ENCODE measurements at places on chromosomes 6 and 20. TPM values are rescaled to one million over a fixed set of nuclear protein-coding genes. Genes with fewer than 3 reads are reported as not detected.

The SAPCD1 gene
- 6.6 TPM for total RNA-seq

GRCh38 chr6:92114797-92115196 is 1304.6 kb downstream of the EPHA7 start:
- H3K4me3 ChIP-seq = no peak overlapping the region
- H3K4me1 ChIP-seq = no peaks in the 10 kb centered on the region
- no peak overlapping the region for H3K27ac ChIP-seq
- no peaks in the 10 kb centered on the region for H3K36me3 ChIP-seq

DNA sequence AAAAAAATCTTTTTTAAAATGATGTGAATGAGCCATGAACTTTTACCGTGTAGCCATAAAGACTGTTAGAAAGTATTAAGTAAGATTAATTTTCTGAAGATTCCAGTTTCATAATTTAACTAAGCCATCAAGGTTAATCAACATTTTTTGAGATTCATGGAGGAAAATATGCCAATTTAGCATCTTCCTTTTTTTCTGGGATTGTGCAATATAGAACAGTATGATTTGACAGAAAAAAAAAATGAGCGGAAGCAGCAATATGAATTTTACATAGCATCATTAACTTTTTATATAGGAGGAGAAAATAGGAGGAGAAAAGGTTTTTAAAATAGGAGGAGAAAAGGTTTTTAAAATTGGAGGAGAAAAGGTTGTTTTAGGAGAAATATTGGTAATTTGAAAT is 306.3 kb downstream of the ADGRB3 start:
- H3K27me3 ChIP-seq = no peaks in the 10 kb centered on the region
- no peak for DNase-seq
- H3K36me3 ChIP-seq = no peaks in the 10 kb centered on the region
- no peak overlapping the region for H3K4me3 ChIP-seq
- no peaks in the 10 kb centered on the region for H3K4me1 ChIP-seq

The KIF6 gene
- total RNA-seq = not detected

DNA sequence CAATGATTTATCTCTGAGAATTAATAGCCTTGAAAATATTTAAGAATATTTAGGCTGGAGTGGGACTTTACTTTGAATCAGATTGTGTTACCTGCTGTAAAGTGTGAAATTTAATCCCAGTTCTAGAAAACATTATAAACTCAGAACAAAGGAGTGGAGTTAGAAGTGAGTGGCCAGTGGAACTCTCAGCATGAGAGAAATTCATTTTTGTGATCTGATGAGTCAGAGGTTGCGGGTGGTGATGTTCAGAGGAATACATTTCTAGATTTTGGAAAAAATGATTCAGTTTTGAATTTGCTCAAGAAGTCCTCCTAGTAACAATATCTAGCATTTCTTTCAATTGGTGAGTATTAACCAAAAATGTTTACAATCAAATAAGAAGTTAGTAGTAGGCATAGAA is 167.5 kb downstream of the ZFAND3 start:
- H3K4me3 ChIP-seq = no peak overlapping the region
- DNase-seq = no peak
- no peaks in the 10 kb centered on the region for H3K4me1 ChIP-seq
- H3K36me3 ChIP-seq = no peaks in the 10 kb centered on the region
- no peaks in the 10 kb centered on the region for H3K27me3 ChIP-seq

- H3K4me3 ChIP-seq = no peak overlapping the region
- H3K36me3 ChIP-seq = no peaks in the 10 kb centered on the region
- DNase-seq = no peak
- H3K27me3 ChIP-seq = no peaks in the 10 kb centered on the region
- no peaks in the 10 kb centered on the region for H3K4me1 ChIP-seq
- no peak overlapping the region for H3K27ac ChIP-seq
Observed at GRCh38 chr6:98984121-98984520, 36.4 kb upstream of the FBXL4 start.

GRCh38 chr6:21845018-21845417 is 251.5 kb downstream of the SOX4 start:
- no peak overlapping the region for H3K4me3 ChIP-seq
- peaks cover 21% of the 10 kb centered on the region for H3K4me1 ChIP-seq
- DNase-seq = no peak
- H3K27me3 ChIP-seq = no peaks in the 10 kb centered on the region
- H3K36me3 ChIP-seq = no peaks in the 10 kb centered on the region

The GSTA2 gene
- 75.8 TPM for total RNA-seq

DNA sequence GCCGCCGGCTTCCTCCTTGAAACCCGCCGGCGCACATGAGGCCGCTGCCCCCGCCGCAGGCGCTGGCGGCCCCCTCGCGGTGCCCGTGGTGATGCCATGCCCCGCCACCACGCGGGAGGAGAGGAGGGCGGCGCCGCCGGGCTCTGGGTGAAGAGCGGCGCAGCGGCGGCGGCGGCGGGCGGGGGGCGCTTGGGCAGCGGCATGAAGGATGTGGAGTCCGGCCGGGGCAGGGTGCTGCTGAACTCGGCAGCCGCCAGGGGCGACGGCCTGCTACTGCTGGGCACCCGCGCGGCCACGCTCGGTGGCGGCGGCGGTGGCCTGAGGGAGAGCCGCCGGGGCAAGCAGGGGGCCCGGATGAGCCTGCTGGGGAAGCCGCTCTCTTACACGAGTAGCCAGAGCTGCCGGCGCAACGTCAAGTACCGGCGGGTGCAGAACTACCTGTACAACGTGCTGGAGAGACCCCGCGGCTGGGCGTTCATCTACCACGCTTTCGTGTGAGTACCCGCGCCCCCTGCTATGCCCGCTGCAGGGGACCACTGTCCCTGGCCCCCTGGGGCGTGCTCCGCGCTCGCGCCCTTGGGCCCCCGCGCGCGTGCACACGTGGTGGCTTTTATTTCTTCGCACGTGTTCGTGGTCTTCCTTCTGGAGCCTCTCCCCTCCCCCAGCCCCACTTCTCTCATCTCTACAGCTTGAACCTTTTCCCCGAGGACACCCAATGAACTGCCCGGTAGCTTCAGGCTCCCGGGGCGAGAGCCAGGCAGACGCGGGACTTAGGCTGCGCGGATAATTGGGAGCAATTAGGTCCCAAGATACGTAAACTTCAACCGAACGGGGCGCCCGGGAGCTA is 453 bp downstream of the KCNQ5 start:
- peak overlapping the region; percentile 46 for H3K4me3 ChIP-seq
- H3K27me3 ChIP-seq = no peaks in the 10 kb centered on the region
- DNase-seq = peak; percentile 70
- no peak overlapping the region for H3K27ac ChIP-seq
- H3K36me3 ChIP-seq = no peaks in the 10 kb centered on the region

GRCh38 chr20:14245368-14245970 is 91.9 kb downstream of the FLRT3 start:
- no peak overlapping the region for H3K4me3 ChIP-seq
- H3K4me1 ChIP-seq = no peaks in the 10 kb centered on the region
- H3K27ac ChIP-seq = no peak overlapping the region
- DNase-seq = no peak
- H3K27me3 ChIP-seq = no peaks in the 10 kb centered on the region

DNA sequence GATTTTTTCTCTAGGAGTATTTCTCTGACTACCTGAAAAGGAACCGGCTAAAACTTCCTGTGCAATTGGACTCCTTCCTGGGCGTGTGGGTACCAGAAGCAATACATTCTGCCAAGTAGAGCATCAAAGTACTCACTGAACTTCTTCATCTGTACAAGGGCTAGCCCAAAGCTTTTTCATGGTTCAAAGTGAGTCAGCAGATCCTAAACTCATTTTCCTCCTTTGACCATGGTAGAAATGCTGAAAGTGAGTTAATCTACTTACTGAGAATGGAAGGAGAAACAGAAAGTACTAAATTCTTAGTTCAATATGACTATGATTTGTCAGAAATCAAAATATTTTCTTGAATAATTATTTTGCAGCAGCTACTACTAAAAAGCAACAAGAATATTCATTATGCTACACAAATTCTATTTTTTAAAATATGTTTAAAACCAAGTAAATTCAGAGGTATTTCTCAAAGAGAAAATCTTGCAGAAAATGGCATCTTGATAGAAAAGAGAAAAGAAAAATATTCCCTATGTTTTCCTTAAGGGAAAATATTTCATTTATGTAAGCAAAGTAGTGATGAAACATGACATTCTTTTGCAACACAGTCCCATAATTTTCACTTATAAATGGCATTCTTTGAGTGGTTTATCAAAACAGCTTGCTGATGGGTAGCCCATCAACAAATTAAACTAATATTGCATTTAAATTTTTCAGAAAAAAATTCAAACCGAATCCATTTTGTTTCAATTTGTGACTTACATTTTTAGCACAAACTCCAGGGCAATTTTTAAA is 3.7 kb upstream of the BEND6 start:
- no peaks in the 10 kb centered on the region for H3K4me1 ChIP-seq
- DNase-seq = no peak
- H3K4me3 ChIP-seq = no peak overlapping the region
- no peaks in the 10 kb centered on the region for H3K27me3 ChIP-seq

GRCh38 chr6:12751694-12752325 is 35.2 kb downstream of the PHACTR1 start:
- H3K4me3 ChIP-seq = no peak overlapping the region
- H3K36me3 ChIP-seq = no peaks in the 10 kb centered on the region
- no peaks in the 10 kb centered on the region for H3K4me1 ChIP-seq
- no peak overlapping the region for H3K27ac ChIP-seq
- DNase-seq = no peak
- peaks cover 15% of the 10 kb centered on the region for H3K27me3 ChIP-seq

The OPRM1 gene
- total RNA-seq = not detected

DNA sequence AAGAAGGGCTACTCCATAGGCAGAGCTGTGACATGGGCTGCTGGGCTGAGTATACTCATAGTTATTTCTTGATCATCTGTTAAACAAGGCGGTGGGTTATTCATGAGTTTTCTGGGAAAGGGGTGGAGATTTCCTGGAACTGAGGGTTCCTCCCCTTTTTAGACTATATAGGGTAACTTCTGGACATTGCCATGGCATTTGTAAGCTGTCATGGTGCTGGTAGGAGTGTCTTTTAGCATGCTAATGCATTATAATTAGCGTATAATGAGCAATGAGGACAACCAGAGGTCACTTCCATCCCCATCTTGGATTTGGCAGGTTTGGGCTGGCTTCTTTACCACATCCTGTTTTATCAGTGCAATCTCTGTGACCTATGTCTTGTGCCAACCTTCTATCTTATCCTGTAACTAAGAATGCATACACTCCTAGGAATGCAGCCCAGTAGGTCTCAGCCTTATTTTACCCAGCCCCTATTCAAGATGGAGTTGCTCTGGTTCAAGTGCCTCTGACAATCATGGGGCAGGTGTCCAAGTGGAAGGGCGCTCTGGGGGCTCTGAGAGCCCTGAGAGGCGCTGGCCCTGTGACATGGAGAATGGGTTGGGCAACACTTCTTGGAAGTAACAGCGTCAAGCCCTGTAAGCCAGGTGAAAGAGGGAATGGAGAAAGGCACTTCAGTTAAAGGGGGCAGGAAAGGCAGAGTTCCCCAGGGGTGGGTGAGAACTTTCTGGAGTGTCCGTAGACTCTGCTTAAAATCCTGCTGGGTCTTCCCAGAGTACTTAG is 354.2 kb upstream of the SULF2 start:
- no peak overlapping the region for H3K27ac ChIP-seq
- H3K4me3 ChIP-seq = no peak overlapping the region
- no peaks in the 10 kb centered on the region for H3K36me3 ChIP-seq
- no peaks in the 10 kb centered on the region for H3K27me3 ChIP-seq

- H3K27me3 ChIP-seq = no peaks in the 10 kb centered on the region
- no peak overlapping the region for H3K4me3 ChIP-seq
- H3K36me3 ChIP-seq = no peaks in the 10 kb centered on the region
- H3K27ac ChIP-seq = no peak overlapping the region
Observed at GRCh38 chr6:133966654-133967329, 13.8 kb downstream of the TBPL1 start.

The PRRC2A gene
- total RNA-seq = 127 TPM

DNA sequence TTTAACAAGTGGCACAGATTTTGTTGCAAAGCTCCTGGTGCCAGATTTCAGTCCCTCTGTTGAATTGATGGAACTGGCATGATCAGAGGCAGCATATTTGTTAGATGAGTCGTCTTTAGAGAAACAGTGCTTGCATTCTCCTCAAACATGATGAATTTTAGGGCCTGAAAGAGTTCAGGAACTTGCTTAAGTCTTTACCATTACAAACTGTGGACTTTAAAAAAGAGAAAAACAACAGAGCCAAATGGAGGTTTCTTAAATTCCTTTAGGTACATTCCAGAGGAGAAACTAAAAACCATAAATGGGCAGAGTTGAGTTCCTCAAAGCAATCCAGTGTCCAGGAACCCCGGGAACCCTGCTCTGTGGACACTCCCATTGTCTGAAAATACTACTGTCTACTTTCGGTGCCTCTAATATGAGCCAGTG is 2.5 kb downstream of the GTF2H5 start:
- no peaks in the 10 kb centered on the region for H3K36me3 ChIP-seq
- no peaks in the 10 kb centered on the region for H3K27me3 ChIP-seq
- H3K27ac ChIP-seq = no peak overlapping the region
- no peak overlapping the region for H3K4me3 ChIP-seq

DNA sequence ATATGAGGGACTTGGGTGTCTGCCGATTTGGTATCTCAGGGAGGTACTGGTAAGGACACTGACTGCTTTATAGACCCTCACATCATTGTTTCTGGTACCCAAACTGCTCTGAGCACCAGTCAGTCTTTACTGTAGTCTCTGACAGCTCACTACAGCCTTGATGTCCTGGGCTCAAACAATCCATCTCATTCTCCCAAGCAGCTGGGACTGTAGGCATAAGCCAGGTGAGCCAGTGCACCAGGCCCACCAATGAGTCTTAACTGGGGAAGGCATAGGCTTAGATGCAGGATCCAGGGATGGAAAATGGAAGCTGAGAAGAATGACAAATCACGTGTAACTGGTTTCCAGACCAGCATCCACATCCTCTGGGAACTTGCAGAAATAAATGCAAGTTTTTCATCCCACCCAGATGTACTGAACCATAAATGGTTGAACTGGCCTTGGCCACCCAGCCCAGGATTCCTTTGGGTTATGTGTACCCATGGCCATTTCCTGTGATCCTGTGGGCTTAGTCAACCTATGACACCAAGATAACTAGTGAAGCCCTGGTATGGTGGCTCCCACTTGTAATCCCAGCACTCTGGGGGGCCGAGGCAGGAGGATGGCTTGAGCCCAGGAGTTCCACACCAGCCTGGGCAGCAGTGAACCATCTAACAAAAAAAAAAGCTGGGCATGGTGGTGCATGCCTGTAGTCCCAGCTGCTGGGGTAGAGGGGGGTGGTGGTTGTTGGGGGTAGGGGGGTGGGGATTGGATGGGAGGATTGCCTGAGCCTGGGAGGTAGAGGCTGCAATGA is 5.8 kb downstream of the TUBB start:
- H3K27me3 ChIP-seq = no peaks in the 10 kb centered on the region
- H3K36me3 ChIP-seq = no peaks in the 10 kb centered on the region
- no peak for DNase-seq
- H3K27ac ChIP-seq = no peak overlapping the region
- H3K4me1 ChIP-seq = peaks cover 33% of the 10 kb centered on the region

- H3K4me3 ChIP-seq = no peak overlapping the region
- H3K36me3 ChIP-seq = no peaks in the 10 kb centered on the region
- DNase-seq = no peak
- no peak overlapping the region for H3K27ac ChIP-seq
Observed at GRCh38 chr20:9400171-9401025, 114.0 kb upstream of the LAMP5 start.

DNA sequence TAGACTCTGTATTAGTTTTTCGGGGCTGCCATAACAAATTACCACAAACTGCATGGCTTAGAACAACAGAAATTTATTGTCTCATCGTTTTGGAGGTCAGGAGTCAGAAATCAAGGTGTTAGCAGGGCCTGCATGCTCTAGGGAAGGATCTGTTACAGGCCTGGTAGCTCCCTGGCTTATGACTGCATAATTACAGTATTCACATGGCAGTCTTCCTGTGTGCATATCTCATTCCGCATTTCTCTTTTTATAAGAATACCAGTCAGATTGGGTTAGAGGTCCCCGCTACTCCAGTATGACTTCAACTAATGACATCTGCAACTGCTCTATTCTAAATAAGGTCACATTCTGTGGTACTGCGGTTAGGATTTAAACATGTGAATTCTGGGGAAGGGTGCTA is 59.3 kb upstream of the SLC2A12 start:
- no peaks in the 10 kb centered on the region for H3K27me3 ChIP-seq
- no peak for DNase-seq
- H3K4me3 ChIP-seq = no peak overlapping the region
